Thoracic aorta (tissue), 2 donors: ENCODE measurements at places on chromosomes 16 and 17.

DNA sequence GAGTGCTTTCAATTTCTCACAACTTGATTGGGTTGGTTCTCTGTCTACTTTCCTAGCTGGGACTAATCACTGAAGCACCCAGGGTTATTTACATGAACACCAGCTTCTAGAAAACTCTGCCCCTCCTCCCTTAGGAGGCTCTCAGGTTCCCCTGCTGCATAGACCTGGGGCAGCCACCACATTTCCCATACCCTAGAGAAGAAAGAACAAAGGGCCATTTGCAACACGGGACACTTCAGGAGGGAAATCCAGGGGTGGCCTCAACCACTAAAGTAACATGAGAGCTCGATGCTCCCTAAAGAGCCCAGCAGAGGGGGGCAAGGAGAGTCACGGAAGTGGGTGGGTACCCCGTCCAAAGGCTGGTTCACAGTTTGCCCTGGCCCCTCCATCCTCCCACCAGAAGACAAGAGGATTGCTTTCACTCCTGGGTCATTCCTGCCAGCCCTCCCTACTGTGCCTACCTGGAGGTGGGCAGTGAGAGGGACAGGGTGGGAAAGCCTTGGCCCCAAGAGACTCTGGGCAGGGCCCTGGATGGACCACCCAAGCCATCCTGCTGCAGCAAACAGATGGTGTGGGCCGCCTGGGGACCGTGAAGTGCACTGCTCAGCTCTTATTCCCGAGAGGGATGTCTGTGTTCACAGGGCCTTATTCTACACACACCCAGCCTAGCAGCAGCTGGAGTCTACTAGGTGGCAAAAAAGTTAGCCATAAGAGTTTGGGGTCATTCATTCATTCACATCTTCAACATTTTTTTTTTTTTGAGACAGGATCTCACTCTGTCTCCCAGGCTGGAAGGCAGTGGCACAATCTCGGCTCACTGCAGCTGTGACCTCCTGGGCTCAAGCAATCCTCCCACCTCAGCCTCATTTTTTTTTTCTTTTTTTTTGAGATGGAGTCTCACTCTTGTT is 392.1 kb downstream of the SOX9 start:
- no peak for DNase-seq

GRCh38 chr17:78716814-78717393 is 65.2 kb downstream of the CYTH1 start:
- no peak for DNase-seq

DNA sequence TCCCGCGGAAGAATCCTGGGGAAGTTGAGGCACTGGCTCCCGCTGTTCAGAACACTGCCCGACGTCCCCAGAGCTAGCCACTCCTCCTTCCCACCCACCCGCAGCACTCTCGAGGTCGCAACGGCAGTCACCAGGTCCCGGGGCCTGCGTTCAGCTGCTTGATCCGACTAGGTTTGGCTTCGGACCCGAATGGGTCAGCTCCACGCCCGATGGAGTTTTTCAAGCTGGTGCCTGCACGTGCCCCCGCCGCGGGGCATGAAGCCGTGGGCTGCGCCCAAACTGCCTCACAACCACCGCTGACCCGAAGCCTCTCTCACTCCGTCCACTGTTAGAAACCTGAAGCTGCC is 12.4 kb upstream of the ODF4 start:
- DNase-seq: no peak

DNA sequence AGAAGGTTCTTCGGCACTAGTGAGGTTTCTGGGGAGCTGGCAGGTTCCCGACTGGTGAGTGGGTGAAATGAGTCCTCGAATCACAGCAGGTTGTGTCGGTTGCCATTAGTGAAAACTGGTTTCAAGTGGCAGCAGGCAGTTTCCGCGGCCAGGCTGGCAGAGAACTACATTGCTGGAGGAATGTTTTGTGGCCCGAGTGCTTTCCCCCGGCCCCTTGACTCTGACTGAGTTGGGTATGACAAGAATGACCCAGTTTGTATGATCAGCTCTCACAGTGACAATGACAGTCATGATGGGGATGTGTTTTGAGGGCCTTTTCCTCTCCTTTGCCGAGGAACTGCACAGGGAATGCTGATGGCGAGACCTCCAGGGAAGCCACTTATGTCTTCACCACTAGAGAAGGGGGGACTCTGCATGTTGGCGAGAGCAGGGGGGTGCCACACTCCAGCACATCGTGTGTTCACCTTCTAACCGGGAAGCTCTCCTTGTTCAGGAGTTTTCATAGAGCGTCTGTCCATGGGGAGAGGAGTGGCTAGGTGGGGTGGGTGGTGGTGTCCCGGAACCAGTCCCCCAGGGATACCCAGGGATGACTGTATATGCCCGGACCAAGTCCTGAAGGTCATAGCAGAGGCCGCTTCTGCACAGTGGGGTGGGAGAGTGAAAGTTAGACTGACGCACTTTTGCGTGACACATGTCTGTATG is 206.0 kb upstream of the CHMP6 start:
- DNase-seq: no peak

- no peak for DNase-seq
These were observed 13.0 kb downstream of the IRX3 start for GRCh38 chr16:54273566-54273965.

DNA sequence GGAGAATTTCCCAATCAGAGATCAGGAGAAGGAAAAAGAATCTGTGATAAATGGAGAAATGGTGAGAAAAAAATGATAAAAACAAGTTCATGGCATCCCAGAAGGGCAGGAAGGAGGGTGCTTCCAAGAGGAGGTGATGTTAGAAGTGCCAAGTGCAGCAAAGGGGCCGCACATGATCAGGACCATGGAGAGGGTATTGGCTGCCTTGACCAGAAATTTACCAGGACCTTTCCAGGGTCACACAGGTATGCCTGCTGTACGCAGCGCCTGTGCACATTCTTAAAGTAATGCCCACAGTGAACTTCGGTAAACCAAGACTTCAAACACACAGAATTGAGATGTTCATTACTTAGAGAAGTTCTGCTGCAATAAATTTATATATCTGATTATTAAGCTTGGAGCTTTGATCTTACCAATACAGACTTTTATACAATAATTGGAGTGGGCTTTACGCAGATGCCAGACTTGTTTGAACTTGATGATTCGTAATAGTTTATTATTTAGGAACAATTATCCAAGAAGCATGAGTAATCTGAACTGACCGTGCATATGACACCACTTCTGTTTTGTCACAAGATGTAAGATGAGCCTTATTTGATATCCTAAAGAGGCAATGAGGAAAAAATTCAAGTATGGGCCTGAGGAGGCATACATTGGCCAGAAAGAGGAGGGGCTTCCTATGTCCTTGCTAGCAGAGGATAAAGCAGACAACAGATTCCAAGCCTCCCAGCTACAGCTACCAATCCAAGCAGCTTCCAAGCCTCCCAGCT is 2.2 kb upstream of the KRT33A start:
- DNase-seq: no peak
